Stimulated activated CD4-positive, alpha-beta T cell treated with anti-CD3 and anti-CD28 coated beads, Interleukin-1b, Interleukin-23, amount 100 ng/mL, for 1 hour (primary cell): ENCODE measurements at places on chromosomes 6 and 20.

GRCh38 chr20:62925076-62925419 lies 1.3 kb downstream of the DIDO1 start:
- DNase-seq, result no peak

- no peak for DNase-seq
Measured at GRCh38 chr20:51237278-51237677, 214.4 kb upstream of the KCNG1 start.

- DNase-seq, result no peak
Measured at GRCh38 chr6:33936886-33937285, 133.1 kb upstream of the MLN start.

GRCh38 chr20:33663161-33664084 lies 1.3 kb downstream of the C20orf144 start:
- peak; percentile 63 for DNase-seq

- DNase-seq, result no peak
Measured at GRCh38 chr6:122790423-122791309, 1.6 kb downstream of the SMPDL3A start.

DNA sequence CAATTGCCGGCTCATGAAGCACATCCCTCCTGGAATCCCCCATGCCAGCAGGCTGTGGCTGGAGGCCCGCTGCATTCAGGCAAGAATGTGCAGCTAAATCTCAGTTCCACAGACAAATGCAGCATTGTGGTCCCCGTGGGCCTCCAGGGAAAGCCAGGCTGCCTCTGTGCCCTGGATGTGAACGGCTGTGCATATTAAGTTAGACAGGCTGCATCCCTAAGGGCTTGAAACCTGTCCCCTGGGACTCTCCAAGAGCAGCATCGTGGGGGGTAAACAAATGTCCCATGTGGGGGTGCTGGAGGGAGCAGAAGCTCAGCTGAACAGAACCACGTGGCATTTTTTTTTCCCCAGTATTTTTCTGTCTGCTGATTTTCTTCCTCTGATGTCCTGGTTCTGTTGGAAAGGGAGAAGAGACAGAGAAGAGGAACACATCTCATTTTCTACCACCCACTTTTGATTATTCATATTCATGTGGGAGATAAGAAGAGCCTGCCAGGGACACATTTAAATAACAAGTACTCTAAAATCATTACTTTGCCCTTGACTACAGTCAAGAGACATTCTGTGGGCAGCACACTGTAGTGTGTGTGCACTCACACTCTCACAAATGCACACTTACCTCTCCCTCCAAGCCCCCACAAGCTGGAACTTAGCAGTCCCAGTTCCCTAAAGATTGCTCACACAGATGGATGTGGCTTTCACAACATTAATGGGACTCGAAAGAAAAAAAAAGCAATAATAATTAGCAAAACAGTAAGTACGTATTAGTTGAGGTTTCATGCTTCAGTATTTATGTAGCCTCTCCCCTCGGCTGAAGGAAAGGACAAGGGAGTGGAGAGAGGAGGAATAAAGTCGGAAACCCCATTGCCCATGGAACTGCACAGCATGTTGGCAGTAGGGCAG lies 16.9 kb downstream of the GFOD1 start:
- DNase-seq, result no peak

GRCh38 chr6:3784423-3784822 lies 32.9 kb upstream of the PXDC1 start:
- no peak for DNase-seq

DNA sequence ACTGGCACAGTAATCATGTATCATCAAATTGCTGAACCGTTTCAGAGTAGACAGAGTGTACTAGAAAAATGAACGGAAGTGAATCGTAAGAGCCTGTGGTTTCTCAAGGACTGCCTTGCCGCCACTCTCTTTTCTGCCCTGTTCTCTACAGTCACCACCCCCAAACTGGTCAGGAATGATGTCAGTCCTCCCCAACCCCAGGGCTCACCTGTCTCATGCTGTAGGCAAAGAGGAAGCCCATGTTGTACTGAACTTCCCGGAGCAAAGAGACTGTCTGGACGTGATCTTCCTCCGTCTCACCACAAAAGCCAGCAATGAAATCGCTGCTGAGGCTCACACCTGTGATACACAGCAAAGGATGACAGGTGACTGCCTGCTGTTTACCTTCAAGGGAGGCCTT lies 31.0 kb downstream of the CDK5RAP1 start:
- DNase-seq, result no peak

DNA sequence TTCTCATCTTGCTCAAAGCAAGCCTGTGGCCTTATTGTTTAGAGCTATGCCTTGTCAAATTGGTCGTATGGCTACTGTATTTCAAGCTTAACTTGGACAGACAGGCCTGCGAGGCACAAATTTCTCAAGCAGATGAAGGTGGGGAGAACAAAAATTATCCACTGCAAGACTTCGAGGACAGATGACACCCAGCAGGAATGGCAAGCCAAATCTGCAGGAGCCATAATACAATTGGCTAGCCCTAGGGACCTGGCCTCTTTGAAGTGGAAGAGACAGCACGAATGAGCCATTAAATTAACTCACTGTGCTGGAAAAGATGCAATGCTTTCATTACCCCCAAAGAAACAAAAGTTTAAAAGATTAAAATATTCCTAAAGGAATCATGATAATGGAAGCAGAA lies 5.0 kb upstream of the BLOC1S5 start:
- DNase-seq, result no peak

- DNase-seq, result no peak
Measured at GRCh38 chr6:169186496-169187169, 67.0 kb downstream of the THBS2 start.

DNA sequence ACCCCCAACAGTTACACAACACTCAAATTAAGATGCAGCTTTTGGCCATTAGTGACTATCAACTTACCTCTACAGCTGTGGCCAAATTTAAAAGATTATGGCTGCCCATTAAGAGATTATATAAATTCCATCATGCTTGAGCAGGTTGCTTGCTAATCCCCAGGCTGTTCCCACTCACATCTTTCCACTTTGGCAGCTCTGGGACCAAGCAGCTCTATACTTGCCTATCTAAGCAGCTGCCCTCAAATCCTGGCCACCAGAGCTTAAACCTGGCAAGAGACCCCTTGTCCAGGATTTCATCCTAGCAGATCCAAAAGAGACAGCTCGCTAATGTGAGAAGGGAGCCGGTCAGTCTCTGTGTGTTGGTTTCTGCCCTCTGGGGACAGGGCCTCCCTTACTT lies 127.9 kb downstream of the SLC23A2 start:
- no peak for DNase-seq
